ENCODE measurements at places on chromosomes 16 and 17.

DNA sequence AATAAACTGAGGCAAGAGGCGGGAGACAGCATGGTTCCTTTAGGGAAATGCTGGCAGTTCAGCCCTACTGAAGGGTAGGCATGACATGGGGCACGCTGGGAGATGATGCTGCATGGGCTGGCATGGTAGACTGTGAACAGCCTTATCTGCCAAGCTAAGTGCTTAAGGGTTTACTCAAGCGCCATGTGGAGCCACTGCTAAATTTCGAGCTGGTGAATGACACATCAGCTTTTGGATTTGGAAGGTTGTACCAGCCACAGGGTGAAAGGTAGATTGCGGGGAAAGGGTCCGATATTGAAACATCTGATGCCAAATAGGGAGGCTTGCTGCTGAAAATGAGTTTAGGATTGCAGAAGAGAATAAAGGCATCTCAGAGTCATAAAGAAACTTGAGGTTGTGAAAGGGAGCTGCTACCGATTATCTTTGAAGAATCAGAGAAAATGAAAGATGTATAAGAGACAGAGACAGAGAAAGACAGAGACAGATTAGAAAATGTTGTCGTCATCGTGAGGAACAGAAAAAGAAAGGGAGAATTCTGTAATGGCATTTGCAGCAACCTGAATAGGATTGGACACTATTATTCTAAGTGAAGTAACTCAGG lies 16.3 kb downstream of the PIK3R5 start:
- peak; percentile 56 for DNase-seq

GRCh38 chr16:22694887-22695382 lies 119.0 kb upstream of the HS3ST2 start:
- DNase-seq: no peak

DNA sequence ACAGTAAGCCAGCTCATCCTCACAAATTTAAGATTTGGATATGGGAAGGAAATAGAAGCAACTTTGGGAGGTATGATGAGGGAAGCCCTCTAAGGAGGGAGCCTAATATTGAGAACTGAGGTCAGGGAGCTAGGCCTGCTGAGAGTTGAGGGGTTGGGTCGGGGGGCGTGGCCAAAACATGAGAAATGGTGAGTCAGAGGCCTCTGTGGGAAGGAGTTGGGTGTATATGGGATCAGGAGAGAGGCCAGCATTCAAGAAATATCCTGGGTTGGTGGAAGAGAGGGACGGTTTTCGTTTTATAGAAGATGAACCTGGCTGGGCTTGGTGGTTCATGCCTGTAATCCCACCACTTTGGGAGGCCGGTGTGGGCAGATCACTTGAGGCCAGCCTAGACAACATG lies 48.4 kb downstream of the CLEC16A start:
- DNase-seq: no peak

DNA sequence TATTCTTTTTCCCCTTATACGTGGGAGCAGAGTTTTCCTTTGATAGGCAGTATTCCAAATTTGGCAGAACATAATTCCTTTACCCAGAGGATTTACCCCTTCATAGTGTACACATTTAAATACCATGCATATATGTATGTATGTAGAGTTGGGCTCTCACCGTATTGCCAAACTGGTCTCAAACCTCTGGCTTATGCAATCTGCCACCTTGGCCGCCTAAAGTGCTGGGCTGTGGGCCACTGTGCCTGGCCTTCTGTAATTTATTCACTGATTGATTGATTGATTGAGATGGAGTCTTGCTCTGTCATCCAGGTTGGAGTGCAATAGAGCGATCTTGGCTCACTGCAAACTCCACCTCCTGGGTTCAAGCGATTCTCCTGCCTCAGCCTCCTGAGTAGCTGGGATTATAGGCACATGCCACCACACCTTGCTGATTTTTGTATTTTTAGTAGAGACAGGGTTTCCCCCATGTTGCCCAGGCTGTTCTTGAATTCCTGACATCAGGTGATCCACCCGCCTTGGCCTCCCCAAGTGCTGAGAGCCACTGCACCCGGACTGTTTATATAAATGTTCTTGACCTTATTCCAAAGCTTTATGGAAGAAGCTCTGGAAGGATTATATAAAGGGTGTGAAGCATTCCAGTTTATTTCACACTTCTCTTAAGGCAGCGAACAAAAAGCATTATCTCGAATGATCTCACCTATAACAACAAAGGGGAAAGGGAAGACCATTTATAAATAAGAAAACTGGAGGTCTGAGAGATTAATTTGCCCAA lies 14.9 kb downstream of the GLG1 start:
- DNase-seq: no peak

DNA sequence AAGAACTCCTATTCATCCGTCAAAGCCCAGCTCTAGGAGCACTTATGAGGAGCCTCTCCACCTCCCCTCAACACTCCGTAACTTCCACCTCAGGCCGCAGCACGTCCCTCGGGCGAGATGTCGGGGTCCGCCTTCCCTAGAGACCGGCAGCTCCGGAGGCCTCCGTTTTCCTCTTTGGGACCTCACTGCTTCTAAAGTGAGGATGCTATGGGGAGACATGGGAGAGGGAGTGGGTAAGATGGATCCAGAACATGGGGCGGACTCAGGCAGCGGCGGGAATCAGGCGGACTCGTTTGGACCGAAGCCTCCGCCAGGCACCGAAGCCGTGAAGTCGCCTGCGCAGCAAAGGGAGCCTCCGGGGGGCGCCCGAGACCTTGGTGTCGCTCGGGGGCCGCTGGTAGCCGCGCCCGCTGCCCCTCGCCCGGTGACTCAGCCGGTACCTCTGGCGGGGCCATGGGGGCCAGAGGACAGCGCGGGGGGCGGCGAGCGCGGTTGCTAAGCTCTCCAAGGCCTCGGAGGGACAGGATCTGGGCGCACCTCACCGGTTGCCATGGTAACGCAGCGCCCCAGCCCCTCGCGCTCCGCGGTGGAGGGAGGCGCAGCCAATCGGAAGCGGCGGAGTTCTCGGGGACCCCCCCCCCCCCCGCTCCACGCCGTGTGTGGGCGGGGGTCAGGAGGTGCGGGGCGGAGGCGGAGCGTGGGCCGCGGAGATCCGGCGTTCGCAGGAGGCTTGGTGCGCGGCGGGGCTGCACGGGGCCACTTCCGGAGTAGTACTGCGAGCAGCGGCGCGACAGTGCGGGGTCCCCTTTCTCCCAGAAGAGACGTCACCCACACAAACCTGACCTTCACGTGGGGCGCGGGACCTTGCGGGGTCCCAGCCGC lies 1.3 kb upstream of the HIC1 start:
- peak; percentile 85 for DNase-seq

DNA sequence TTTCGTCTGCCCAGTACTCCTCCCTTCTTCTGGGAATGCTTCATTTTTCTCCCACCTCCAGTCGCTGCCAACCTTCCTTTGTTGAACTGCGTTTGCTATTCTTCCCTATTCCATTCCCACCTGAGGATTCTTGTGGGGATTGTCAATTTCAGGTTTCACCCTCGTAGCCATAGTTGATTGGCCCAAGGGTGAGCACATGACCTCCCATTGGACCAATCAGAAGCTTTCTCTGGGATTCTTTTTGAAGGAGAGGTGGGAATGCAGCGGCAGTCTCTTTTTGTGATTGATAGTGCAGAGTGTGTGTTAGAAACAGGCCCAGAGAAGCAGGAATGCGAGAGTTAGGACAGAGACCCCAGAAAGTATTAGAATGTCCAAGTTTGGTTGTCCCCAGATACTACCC lies 49.1 kb upstream of the GPRC5B start:
- no peak for DNase-seq

GRCh38 chr16:51053775-51054174 lies 97.3 kb downstream of the SALL1 start:
- no peak for DNase-seq

DNA sequence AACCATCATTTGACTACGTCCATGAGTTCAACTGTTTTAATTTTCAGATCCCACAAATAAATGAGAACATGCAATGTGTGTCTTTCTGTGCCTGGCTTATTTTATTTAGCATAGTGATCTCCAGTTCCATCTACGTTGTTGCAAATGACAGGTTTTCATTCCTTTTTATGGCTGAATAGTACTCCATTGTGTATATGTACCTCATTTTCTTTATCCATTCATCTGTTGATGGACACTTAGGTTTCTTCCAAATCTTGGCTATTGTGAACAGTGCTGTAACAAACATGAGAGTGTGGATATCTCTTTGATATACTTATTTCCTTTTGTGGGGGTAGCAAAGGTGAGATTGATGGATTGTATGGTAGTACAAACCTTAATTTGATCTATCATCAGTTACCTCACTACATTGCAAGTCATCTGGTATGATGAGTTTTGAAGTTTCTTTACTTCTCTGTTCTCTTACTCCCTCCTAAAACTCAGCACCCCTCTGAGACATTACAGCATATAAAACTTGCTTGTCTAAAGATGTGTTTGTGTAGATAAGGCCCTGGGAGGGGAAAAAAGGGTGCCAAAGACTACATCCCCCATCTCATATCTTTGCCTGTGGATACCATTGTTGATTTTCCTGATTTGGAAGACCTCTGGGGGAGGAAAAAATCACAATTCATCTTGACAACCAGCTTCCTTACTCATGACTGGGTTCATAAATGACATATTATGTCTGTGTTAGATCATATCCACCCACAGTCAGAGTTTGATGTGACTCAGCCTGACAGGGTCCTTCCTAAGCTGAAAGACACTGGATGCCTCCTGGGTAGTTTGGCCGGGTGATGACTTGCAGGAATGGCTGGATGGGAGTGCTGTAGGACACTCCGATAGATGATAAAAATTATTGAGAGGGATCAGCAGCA lies 47.6 kb downstream of the ABCA9 start:
- no peak for DNase-seq

GRCh38 chr16:1102921-1103635 lies 7.0 kb upstream of the C1QTNF8 start:
- peak; percentile 55 for DNase-seq

DNA sequence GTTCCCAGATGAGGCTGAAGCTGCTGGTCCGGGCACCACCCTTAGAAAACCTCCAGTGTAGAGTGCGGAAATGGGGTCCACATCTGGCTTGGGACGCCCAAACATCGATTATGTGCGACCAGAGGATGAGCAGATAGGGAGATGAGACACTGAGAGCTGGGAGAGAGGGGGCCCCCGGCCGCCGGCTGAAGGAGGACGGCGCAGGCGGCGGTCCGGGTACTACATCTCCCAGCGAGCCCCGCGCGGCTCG lies 182 bp upstream of the SPECC1 start:
- DNase-seq: no peak

- no peak for DNase-seq
Observed at GRCh38 chr17:20066253-20066652, 57.1 kb downstream of the SPECC1 start.

- no peak for DNase-seq
Observed at GRCh38 chr17:75808905-75809621, 24.5 kb downstream of the UNK start.

All from GM06990 (cell line).